Caco-2 (cell line): ENCODE measurements at places on chromosomes 4 and X.
A peak's percentile ranks its signal among the peaks of the same experiment; 100 is the strongest.

GRCh38 chr4:76620723-76621468 is 185.9 kb downstream of the SHROOM3 start:
- DNase-seq, result no peak
- H3K36me3 ChIP-seq, result no peaks in the 10 kb centered on the region
- peak overlapping the region; percentile 9 for H3K27ac ChIP-seq
- H3K4me3 ChIP-seq, result no peak overlapping the region

DNA sequence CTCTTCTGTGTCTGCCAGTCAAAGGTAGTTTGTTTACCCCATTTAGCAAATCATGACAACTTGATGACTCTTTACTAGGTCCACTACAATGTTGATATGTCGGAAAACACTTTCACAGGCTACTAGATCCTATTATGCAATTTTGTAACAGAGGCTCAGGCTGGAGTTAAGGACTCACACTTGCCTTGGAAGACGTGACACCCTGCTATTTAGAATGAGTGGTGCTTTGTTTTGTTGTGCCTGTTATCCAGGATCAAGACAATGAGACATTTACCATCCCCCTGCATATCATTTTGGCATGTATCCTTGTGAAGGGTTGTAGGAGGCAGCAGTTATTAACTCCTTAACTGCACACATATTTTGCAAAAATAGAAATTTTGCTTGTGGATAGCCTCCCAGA is 263.7 kb downstream of the IL1RAPL1 start:
- no peak overlapping the region for H3K4me3 ChIP-seq
- no peak overlapping the region for H3K27ac ChIP-seq
- H3K36me3 ChIP-seq, result no peaks in the 10 kb centered on the region
- H3K4me1 ChIP-seq, result no peaks in the 10 kb centered on the region
- H3K27me3 ChIP-seq, result no peaks in the 10 kb centered on the region
- DNase-seq, result no peak

GRCh38 chr4:21888195-21888976 is 60.2 kb downstream of the KCNIP4 start:
- no peaks in the 10 kb centered on the region for H3K4me1 ChIP-seq
- H3K27me3 ChIP-seq, result no peaks in the 10 kb centered on the region

- H3K4me1 ChIP-seq, result peaks cover 11% of the 10 kb centered on the region
- H3K27me3 ChIP-seq, result no peaks in the 10 kb centered on the region
- no peaks in the 10 kb centered on the region for H3K36me3 ChIP-seq
- no peak overlapping the region for H3K4me3 ChIP-seq
Measured at GRCh38 chr4:159042097-159042605, 60.7 kb upstream of the RAPGEF2 start.

DNA sequence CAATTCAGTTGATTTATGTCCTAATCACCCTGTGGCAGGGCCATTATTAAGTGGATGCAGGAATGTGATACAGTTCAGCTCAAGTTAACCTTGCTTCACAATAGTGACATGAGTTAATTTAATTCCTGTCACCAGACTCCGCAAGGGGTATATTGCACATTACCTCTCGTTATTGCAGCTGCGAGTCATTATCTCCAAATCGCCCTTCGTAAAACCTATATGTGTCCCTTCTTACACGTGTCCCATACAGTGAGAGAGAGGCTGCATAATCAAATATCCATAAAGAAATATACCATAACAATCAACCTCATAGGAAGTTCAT is 369.9 kb upstream of the ANXA10 start:
- no peak overlapping the region for H3K27ac ChIP-seq
- H3K27me3 ChIP-seq, result no peaks in the 10 kb centered on the region; the same call in 1 of the 2 replicates
- DNase-seq, result no peak
- no peak overlapping the region for H3K4me3 ChIP-seq

DNA sequence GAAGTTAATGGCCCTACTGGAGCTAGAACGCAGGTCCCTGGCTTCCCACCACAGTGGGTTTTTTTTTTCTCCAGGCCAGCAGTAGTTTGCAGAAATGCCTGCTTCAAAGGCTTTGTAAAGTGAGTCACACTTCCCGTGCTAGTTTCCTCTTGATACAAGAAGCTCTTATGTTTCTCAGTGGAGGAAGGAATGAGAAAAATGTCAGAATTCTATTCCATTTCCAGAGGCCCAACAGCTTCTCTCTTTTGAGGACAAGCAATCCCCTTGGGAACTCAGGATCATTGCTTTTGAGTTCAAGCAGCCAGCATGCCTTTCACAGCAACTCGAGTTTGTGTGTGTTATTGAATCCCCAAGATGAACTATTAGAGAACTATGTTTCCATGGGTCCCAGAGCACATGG is 134.3 kb downstream of the GUCY2F start:
- no peaks in the 10 kb centered on the region for H3K27me3 ChIP-seq
- no peak overlapping the region for H3K27ac ChIP-seq
- H3K4me3 ChIP-seq, result no peak overlapping the region
- H3K4me1 ChIP-seq, result no peaks in the 10 kb centered on the region

GRCh38 chr4:76753814-76754213 is 144.1 kb downstream of the SOWAHB start:
- no peaks in the 10 kb centered on the region for H3K36me3 ChIP-seq
- H3K4me1 ChIP-seq, result no peaks in the 10 kb centered on the region
- H3K27me3 ChIP-seq, result no peaks in the 10 kb centered on the region
- DNase-seq, result no peak

DNA sequence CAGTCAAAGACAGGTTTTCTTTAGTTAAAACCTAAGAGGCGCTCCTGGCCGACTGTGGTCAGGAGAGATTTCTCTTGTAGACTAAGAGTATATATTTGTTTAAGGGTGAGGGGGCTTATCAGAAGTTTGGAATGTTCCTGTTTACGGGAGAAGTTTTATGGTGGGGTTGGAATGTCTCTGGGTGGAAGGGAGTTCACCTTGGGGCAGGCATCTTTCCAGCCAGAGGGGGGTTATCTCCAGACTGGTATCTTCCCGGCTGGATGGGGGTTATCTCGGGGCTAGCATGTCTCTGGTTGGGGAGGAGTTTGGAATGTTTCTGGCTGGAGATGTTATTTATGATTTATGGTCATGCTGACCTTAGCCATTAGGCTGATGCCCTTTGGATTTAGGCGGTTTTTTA is 116.0 kb downstream of the COX7B2 start:
- H3K4me3 ChIP-seq, result no peak overlapping the region
- peak overlapping the region; percentile 74 for H3K27ac ChIP-seq
- peak; percentile 93 for DNase-seq
- no peaks in the 10 kb centered on the region for H3K27me3 ChIP-seq
- no peaks in the 10 kb centered on the region for H3K36me3 ChIP-seq

DNA sequence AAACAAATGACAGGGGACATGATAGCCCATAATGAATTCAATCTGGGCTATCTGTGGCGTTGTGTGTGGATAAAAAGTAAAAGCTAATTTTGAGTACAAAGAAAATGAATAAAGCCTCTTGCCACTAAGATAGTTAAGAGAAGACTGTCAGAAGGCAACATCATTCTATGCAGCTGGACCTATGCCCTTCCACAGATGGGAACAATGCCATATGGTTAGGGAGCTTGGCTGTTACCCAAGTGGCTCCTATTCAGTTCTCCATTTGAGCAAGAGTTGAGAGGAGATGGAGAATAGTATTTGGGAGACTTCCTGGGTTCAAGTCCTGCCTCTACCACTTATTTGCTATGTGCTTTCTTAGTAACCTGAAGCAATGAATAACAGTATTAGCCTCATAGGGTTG is 107.7 kb downstream of the ANXA3 start:
- peaks cover 5% of the 10 kb centered on the region; the same call in 1 of the 2 replicates for H3K4me1 ChIP-seq
- no peak for DNase-seq
- no peak overlapping the region for H3K27ac ChIP-seq
- no peak overlapping the region for H3K4me3 ChIP-seq
- no peaks in the 10 kb centered on the region for H3K27me3 ChIP-seq

DNA sequence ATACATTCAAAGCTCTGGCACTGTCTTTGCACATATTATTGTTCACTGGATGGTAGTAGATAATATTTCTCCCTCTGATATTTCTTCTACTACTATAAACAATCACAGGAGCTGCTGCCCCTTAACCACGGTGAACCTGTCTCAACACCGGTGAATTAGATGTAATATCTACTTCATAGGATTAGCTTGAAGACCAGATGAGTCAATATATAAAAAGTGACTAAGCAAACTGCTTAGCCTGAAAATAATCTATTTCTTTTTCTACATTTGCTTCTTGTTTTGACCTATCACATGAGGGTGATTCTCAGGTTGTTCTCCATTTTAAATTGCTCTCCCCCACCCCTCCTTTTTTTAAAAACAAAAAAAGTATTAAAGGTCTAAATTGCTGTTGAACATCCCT is 645.5 kb downstream of the ANKRD50 start:
- no peak overlapping the region for H3K4me3 ChIP-seq
- no peaks in the 10 kb centered on the region for H3K27me3 ChIP-seq
- no peak for DNase-seq
- no peaks in the 10 kb centered on the region for H3K4me1 ChIP-seq
- H3K36me3 ChIP-seq, result no peaks in the 10 kb centered on the region
- no peak overlapping the region for H3K27ac ChIP-seq

DNA sequence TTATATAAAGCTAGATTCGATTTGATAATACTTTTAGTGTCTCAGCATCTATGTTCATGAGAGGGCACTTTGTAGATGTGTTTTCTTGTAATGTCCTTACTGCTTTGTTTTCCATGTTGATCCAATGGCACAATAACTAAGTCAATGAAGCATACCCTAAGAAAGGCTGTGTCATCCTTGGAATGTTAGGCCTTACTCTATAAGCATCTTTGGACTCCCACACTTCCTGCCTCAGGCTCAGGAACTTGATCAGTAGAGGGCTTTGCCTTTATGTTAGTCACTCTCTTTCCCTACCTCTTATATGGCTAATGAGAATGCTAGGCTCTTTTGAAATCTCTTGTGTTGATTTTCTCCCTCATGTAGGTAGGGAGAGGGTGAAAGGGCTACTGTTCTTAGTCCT is 33.2 kb upstream of the EDA2R start:
- no peaks in the 10 kb centered on the region for H3K4me1 ChIP-seq
- no peak for DNase-seq
- H3K36me3 ChIP-seq, result no peaks in the 10 kb centered on the region
- H3K27ac ChIP-seq, result no peak overlapping the region
- no peak overlapping the region for H3K4me3 ChIP-seq

DNA sequence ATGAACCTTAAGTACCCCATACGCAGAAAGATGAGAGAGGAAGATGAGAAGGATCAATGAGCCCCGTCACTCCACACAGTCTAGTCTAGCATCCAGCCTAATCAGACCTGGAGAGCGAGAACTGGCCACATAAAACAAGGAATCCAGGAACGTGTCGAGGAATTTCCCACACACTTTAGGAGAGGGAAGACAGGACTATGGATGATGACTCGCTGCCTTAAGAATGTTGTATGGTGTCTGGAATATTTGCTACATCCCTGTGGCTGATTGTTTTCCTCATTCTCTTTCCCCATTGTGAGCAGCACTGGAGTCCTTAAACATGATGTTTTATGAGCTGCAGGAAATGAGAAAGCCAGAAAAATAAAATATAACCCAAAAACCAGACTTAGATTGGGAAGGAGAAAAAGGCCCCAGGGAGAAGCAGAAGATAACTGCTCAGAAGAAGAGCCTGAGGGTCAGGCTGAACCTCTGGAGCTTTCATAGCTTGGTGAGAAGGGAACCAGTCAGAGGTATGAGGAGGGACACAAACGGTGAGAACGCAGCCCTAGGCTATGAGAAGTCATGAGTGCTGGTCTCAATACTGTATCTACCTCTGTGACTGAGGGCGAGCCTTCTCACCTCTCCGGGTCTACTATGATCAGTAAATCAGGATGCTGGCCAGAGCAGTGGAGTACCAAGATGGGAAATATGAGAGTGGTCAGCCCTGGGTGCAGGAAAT is 139.5 kb upstream of the NOCT start:
- peak overlapping the region; percentile 77 for H3K27ac ChIP-seq
- H3K4me3 ChIP-seq, result no peak overlapping the region
- no peaks in the 10 kb centered on the region for H3K36me3 ChIP-seq
- peak; percentile 41 for DNase-seq
- no peaks in the 10 kb centered on the region for H3K27me3 ChIP-seq

GRCh38 chr4:118034053-118034785 is at the start of gene NDST3:
TSS of gene NDST3 (plus strand) at chr4:118034486. CDS start at chr4:118053911, 19,425 bp downstream.
- peaks cover 2% of the 10 kb centered on the region; the same call in 1 of the 2 replicates for H3K27me3 ChIP-seq
- peak within 1 kb of the TSS; percentile 28 for H3K4me3 ChIP-seq
- H3K27ac ChIP-seq, result no peak within 1 kb of the TSS
- DNase-seq, result peak; percentile 41
- no peaks in the 10 kb centered on the region for H3K4me1 ChIP-seq

DNA sequence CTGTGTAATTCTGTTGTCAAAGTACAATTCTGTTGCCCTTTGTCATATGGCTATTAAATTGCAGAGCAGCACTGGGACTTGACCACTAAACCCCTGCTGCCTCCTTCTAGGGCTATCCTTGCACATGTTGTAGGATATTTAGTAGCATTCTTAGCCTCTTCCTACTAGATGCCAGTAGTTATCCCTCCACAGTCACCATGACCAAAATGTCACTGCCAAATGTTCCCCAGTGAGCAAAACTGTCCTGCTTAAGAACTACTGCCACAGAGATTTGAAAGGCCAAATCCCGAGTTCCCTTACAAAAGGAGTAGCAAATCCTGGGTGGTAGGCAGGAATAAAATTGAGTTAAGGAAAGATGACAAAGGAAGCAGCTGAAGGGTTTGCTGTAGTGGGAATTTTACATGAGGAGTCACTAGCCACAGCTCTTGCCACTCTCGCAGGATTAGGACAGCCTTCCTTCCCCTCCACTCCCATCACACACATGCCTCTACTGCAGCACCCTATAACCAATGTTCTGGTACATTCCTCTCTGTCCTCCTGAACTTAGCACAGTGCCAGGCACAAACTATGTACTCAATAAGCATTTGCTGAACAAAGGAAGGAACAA is 8.4 kb downstream of the APBB2 start:
- DNase-seq, result no peak
- H3K27me3 ChIP-seq, result no peaks in the 10 kb centered on the region
- no peak overlapping the region for H3K4me3 ChIP-seq
- no peak overlapping the region for H3K27ac ChIP-seq

DNA sequence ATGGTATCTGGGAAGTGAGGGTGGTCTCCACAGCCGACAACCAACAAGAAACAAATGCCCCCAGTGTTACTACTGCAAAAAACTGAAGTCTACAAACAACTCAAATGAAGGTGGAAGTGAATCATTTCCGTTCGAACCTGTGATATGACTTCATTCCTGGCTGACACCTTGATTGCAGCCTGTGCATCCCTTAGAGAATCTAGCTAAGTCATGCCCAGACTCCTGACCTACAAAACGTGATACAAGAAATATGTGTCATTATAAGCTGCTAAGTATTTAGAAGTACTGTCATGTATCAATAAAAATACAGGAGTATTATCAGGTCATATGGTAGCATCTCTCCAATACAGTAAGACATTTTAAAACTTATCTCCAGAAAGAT is 959.7 kb upstream of the LCORL start:
- H3K4me1 ChIP-seq, result no peaks in the 10 kb centered on the region
- H3K4me3 ChIP-seq, result no peak overlapping the region
- no peaks in the 10 kb centered on the region for H3K36me3 ChIP-seq
- no peaks in the 10 kb centered on the region for H3K27me3 ChIP-seq
- no peak overlapping the region for H3K27ac ChIP-seq

GRCh38 chr4:90030953-90031352 is 96.2 kb upstream of the CCSER1 start:
- H3K36me3 ChIP-seq, result no peaks in the 10 kb centered on the region
- no peak for DNase-seq
- H3K4me1 ChIP-seq, result no peaks in the 10 kb centered on the region
- H3K27me3 ChIP-seq, result no peaks in the 10 kb centered on the region
